ENCODE measurements at places on chromosomes 6 and 20.

DNA sequence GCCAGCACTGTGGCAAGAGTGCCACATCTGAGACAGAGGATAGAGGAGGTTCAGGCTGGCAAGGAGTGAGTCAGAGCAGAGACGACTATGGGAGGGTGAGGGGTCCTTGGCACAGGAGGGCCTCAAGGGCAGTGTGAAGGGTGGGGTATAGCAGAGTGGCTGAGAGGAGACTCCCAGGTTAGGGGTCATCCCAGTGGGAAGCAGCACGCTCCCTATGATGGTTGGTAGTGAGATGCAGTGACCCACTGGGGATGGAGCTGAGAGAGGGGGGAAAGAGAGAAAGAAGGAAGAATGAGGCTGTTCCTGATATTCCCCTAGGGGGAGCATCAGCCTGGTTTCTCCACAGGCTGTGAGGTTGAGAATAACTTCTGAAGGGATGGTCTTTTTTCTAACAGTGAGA, 97.3 kb downstream of the INSM1 start:
- DNase-seq: no peak

DNA sequence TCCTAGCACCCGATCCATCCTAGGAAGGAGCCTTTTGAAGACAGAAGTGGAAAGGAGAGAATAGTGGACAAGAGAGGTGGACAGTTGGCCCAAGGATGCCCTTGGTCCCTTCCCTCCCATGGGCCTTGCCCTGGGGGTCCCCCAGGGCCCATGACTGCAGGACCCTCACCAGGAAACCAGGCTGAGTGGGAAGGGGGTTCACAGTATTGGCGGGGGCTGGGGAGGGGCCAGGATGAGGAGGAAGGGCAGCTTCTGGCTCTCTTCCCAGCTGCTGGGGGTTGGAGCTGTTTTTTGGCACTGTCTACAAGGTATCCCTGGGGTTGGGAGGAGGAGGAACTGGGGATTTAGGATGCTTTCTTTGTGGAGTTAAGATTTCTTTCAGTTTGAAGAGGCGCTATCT, 4.0 kb upstream of the DSN1 start:
- no peak for DNase-seq

DNA sequence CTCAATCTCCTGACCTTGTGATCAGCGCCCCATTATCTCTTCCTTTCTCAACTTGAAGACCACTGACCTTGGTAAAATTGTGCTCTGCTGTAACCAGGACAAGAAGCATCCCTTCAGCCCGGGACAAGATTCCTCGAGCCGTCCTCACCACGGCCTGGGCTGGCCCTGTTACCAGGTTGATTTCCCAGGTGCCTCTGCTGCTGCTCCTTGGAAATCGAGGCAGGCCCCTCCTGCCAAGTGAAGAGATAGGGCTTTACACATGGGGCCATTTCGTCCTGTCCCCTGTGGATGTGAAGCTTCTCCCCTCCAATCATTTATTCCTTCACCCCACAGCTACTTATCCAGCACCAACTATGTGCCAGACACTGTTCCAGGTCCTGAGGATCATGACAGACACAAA, 21.5 kb downstream of the RAB44 start:
- no peak for DNase-seq

- DNase-seq: no peak
Observed at GRCh38 chr6:165119231-165120020, 190.0 kb downstream of the C6orf118 start.

GRCh38 chr6:29491574-29491973, 3.8 kb upstream of the MAS1L start:
- no peak for DNase-seq

GRCh38 chr6:55395871-55396270, 68.6 kb downstream of the GFRAL start:
- DNase-seq: no peak

GRCh38 chr6:142613981-142614380, 312.2 kb downstream of the ADGRG6 start:
- no peak for DNase-seq

DNA sequence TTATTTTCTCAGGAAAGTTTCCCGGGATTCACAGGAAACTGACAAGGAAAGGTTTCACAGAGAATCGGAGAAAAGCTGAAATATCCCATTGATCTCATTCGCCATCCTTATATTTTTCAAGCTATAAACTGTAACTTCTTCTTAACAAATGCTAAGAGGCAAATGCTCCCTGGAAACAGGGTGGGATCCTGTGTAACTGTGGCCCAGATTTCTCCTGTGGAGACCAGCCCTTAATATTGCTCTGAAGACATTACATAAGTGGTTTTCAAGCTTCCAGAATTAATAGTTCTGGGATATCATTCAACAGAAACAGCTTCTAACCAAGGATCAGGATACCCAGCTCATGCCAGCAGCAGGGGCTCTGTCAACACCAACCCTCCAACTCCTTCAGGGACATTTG, 69.2 kb downstream of the THBS2 start:
- DNase-seq: no peak

GRCh38 chr6:127949251-127949650, 48.4 kb upstream of the THEMIS start:
- no peak for DNase-seq

- DNase-seq: no peak
Observed at GRCh38 chr6:84560436-84561390, 203.7 kb downstream of the TBX18 start.

GRCh38 chr20:36372666-36373065, 66.5 kb downstream of the DLGAP4 start:
- peak; percentile 16 for DNase-seq

DNA sequence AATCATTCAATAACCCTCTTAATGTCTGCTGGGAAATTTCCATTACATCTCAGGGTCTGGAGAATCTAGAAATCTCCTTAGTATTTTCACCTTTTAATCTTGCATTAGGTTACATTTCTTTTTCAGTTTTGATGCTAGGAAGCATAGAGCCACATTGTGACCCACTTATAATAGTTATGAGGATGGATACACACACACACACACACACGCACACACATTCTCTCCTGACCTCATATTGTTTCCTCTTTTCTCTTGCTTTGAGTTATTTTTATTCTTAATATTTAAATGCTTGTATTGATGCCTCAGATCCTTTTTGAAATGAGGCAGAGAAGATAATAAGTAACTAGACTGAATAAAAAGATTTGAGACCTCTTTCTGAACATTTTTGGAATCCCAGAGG, 128.4 kb downstream of the KLHL32 start:
- no peak for DNase-seq
